Natural killer cell treated with Interleukin-12 subunit alpha and Interleukin-12 subunit beta and Interleukin-15 and Interleukin-18, amount 100 ng/mL, for 72 hours (primary cell): ENCODE measurements at places on chromosomes 4 and X. TPM values are rescaled to one million over a fixed set of nuclear protein-coding genes. Genes with fewer than 3 reads are reported as not detected.

The ZAR1 gene
- not detected for total RNA-seq

DNA sequence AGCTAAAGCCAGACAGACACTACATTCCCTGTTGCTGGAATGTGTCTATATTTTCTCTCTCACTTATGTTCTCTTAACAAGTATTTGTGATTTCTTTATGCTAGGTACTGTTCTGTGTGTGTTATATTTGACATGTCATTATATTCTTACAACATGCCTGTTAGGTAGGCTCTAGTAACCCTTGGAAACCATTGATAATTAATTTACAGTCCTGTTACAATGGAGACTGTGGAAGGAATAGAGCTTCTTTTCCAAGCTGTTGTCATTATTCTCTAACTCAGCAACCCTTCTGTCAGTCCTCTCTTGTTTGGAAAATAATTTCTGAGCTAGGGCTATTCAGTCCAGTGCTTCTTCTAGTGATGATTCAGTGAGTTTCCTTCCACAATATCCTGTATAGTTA, 419.1 kb upstream of the BOD1L1 start:
- DNase-seq = no peak

- no peak for DNase-seq
These were observed 758 bp downstream of the SCFD2 start for GRCh38 chr4:53365121-53365485.

GRCh38 chr4:30005995-30006394, 714.2 kb upstream of the PCDH7 start:
- no peak for DNase-seq

GRCh38 chrX:11129534-11130105, 18.5 kb downstream of the HCCS start:
- DNase-seq = no peak

- DNase-seq = no peak
These were observed 17.2 kb upstream of the BCLAF3 start for GRCh38 chrX:20007962-20008622.

The TMEM31 gene
- total RNA-seq = not detected

DNA sequence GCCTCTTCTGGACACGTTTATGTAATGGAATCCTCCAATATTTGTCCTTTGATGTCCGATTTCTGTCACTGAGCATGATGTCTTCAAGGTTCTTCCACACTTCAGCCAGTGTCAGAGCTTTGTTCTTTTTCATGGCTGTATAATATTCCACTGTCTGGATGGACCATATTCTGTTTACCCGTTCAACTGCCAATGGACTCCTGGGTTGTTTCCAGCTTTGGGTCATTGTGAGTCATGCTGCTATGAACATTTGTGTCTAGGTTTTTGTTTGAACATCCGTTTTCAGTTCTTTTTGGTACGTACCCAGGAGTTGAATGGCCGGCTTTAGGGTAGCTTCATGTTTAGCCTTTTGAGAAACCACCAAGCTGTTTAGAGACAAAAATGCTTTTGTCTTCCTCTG, 93.2 kb downstream of the SHOX start:
- no peak for DNase-seq

DNA sequence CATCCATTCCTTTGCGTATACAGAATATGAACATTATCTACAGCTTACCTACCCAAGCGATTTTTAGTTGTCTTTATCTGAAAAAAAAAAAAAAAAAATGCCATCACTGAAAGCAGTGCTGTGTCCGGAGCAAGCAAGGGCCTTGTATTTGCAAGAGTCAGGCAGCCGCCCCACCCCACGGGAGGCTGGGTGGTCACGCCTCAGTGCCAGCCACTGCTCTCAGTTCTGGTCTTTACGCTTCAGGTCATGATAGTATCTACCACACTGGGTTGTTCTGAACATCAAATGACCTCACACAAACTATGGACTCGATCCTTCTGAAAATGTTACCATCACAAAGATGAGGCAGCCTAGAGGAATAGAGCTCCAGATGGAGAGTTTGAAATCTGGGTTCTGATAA, 62.7 kb upstream of the HELT start:
- DNase-seq = no peak

The RBM3 gene
- total RNA-seq = 362 TPM

GRCh38 chr4:140052050-140052449, 101.9 kb downstream of the MAML3 start:
- DNase-seq = no peak

The DRD5 gene
- total RNA-seq = not detected

DNA sequence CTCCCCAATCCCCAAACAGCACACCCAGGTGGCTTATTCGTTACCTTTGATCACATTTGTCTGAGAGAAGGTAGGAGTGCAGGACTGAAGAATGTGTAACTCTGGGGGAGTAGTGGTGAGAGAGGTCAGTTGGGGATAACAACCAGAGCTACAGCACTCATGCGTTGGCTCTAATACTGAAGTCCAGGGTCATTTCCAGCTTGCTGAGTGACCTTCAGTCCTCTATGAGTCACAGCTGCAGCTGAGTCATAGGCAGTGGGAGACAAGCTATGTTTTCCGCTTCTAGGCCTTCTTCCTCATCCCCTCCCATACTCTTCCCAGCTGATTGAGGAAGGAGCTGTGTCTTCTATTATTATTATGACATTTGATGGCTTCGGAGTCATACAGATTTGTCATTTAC, 31.6 kb upstream of the CT47C1 start:
- DNase-seq = no peak

The PROM1 gene
- 0.24 TPM for total RNA-seq

The DDIT4L gene
- not detected for total RNA-seq

The CCDC110 gene
- total RNA-seq = not detected

The YIPF7 gene
- total RNA-seq = not detected

DNA sequence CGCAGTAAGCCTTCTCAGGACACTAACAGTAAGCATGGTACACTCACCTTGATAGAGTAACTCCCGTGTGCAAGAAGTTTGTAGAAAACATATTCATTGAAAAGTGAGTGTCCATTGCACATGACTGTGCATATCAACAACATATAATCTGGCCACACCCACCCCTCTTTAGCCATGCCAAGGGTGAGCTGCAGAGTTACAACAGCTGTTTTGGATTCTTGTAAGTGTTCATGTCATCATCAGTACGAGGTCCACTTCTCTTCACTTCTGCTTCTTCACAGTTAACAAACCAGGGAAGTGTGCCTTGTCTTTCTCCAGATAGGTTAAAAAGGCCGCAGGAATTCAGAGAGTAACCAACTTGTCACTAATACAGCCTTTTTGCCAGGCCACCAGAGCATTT, 116.6 kb downstream of the IRF2 start:
- no peak for DNase-seq

DNA sequence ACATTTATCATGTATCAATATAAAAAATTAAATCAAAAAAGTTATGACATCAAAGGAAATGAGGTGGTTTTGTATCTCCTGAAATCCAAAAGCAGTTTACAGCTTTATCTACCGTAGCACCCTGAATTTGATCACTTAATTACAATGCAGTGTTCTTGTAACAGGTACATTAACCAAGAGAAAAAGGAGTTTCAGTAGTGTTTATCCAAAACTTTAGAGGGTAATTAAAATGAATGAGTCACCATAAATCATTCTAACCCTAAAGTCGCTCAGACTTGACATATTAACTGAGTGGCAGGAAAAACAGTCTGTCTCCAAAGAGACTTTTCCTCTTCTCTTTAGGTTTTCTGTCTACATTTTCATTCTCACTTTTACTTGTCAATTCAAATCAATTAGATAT, 907.6 kb upstream of the EPHA5 start:
- DNase-seq = no peak
